ENCODE measurements at places on chromosomes 4 and X. TPM values are rescaled to one million over a fixed set of nuclear protein-coding genes. Genes with fewer than 3 reads are reported as not detected.

Gene MYOZ2
- polyA plus RNA-seq: not detected

Gene SYTL4
- not detected for polyA plus RNA-seq

Gene KDR
- polyA plus RNA-seq: not detected

Gene CLTRN
- polyA plus RNA-seq: 0.97 TPM

Gene TRIM61
- 1.1 TPM for polyA plus RNA-seq

Gene BEX4
- 58.3 TPM for polyA plus RNA-seq

Gene SLIT2
- polyA plus RNA-seq: not detected

Gene GABRB1
- polyA plus RNA-seq: not detected

Gene PDGFC
- not detected for polyA plus RNA-seq

Gene SPANXA2
- not detected for polyA plus RNA-seq

Gene MAGEA1
- polyA plus RNA-seq: not detected

Gene MRPL1
- 46.4 TPM for polyA plus RNA-seq

Gene HPGDS
- polyA plus RNA-seq: not detected

Gene FOXR2
- not detected for polyA plus RNA-seq

Gene G3BP2
- 118 TPM for polyA plus RNA-seq

Gene HSD17B13
- not detected for polyA plus RNA-seq

Gene APLN
- polyA plus RNA-seq: not detected

Gene FAAH2
- 17.3 TPM for polyA plus RNA-seq

Gene SYP
- not detected for polyA plus RNA-seq

Gene SULT1E1
- not detected for polyA plus RNA-seq

Gene C4orf50
- 0.02 TPM for polyA plus RNA-seq

Gene SPANXD
- not detected for polyA plus RNA-seq

Gene CT83
- polyA plus RNA-seq: not detected

Gene PABPC1L2B
- polyA plus RNA-seq: not detected

Gene TLR3
- 3.0 TPM for polyA plus RNA-seq

Gene NXF2
- not detected for polyA plus RNA-seq

Gene ADAM29
- not detected for polyA plus RNA-seq

Gene BMX
- polyA plus RNA-seq: not detected

Gene GLUD2
- polyA plus RNA-seq: 0.43 TPM

Gene ENAM
- polyA plus RNA-seq: not detected
